ENCODE measurements at places on chromosomes 11 and 22.

DNA sequence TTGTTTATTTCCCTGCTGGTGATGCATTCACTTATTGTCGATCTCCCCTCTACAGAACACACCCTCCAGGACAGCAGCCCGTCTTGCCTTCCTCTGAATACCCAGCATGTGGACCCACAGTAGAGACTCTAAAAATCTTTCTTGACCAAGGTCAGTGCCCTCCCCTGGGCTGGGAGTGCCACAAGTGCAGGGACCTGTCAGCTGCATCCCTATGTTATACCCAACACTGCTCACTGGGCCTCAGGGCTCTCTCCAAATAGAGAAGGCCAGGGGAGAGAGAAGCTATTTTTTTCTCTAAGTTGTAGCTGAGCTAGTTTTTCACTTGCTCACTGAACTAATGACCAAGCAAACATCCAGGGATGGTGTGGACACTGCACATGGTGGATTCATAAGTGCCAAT, 9.8 kb downstream of the KCNJ1 start:
- no peak for DNase-seq

DNA sequence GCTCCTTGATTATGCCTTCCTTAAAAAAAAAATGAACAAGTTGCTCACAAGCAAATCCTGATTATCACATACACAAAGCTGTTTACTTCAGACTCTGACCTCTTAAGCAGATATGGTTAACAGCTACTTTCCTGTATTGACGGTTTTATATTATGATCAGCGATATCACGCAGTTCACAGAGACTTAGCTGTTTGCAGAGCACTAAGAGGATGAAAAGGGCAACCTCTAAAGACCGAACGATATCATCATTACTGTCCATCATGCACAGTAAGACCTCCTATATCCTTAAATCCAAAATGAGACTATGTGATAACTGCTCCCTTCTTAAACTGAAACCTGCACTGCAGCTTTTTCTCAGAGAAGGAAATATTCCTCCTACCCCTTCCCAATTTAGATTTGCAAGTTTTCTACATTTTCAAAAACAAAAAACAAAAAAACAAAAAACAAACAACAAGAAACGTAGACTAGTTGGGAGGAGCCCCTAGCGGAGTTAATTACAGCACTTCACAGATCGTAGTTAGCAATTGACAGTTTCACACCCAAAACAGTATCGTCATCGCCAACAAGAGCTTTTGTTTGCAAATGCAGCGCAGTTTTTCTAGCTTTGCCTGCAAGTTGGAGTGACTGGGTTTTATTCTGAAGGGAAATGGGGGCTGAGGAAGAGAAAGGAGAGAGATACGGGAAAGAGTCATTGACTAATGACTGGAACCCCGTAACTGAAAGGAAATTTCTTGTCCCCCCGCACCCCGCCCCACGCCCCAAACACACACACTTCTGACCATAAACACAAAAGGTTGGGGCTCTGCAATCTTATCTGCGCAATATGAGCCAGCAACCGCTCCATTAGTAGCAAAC, 1.2 kb downstream of the DDX6 start:
- no peak for DNase-seq

GRCh38 chr11:74035264-74035663, 26.4 kb upstream of the UCP3 start:
- DNase-seq, result no peak

DNA sequence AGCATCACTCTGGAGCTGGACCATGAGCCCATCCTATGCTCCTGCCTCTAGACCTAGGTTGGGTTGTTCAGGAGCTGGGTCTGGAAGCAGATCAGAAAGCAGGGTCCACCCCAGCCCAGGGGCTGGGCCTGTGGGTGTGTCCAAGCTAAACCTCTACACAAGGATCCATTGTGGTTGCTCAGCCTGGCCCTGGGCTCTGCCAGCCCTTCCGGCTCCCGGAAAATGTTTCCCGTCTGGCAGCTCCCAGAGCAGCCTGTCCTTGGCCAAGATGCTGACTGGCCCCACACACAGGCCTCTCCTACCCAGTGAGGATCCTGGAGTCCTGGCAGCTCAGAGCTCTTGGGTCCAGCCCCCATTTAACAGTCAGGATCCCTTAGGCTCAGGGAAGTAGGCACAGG, 35.3 kb upstream of the FCHSD2 start:
- no peak for DNase-seq

DNA sequence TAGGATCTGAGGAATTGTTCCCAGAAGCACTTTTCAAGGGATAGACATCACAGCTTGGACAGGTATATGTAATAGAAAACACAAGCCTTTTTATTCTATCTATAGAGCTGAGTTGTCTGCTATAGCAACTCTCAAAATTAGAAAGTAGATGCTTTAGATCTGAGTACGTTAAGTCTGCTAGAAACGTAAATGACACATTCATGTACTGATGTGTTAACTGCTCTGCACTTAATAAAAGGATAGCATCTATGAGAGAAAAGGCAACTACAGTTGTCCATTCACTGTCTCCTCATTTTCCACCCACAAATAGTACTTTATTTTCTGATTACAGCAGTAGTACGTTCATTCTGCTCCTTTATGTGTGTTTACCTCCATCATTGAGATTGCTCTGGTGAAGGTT, 6.0 kb upstream of the STT3A start:
- DNase-seq, result no peak

DNA sequence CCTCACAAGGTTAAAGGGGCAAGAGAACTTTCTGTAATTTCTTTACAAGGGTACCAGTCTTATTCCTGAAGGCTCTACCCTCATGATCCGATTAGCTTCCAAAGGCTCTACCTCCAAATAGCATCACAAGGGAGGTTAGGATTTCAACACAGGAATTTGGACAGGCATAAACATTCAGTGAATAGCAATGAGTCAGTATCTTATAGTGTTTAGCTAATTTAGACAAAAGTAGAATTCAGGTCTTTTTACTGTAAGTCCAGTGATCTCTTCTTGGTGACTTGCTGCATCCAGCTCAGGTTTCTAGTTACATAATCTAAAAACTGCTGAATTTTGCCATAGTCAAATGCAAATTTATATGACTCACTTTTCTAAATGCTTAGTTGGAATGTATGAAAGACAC, 1995.6 kb upstream of the RAG2 start:
- no peak for DNase-seq

DNA sequence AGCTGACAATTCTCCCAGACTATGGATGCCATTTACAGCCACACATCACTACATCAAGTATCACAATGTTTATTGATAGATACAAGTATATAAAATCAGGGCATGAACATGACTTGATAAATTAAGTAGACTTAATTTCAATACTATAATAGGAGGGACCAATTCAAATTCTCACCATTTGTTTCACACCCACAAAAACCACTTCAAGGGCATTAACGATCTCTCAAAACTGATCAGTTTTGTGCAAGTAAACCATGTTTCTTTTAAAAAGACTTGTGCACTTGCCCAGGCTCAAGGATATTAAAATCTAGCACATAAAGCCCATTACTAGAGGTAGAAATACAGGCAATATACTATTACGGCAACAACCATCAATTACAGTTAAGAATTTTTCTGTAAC, 11.7 kb downstream of the EIF4G2 start:
- DNase-seq, result no peak
